PC-9 (cell line): ENCODE measurements at places on chromosomes 4 and X.

GRCh38 chr4:77248805-77249204, 91.8 kb downstream of the CCNG2 start:
- DNase-seq, result no peak

DNA sequence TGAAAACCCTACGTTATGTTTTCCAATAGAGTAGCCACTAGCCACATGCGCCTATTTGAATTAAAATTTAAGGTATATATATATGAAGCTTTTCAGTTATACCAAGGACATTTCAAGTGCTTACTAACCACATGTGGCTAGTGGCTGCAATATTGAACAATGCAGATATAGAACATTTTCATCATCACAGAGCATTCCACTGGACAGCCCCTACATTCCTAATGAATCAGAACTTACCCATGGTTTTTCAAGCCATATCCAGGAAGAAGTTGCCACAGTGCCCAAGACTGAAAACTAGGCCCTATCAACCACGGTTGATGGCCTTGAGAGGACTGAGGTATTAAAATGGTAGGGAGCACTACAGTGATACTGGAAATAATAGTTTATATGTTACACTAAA, 29.7 kb downstream of the NEK1 start:
- DNase-seq, result no peak

GRCh38 chr4:99436976-99437722, 2.0 kb upstream of the ADH7 start:
- DNase-seq, result no peak

- no peak for DNase-seq
Measured at GRCh38 chr4:71257761-71258160, 81.1 kb upstream of the SLC4A4 start.

DNA sequence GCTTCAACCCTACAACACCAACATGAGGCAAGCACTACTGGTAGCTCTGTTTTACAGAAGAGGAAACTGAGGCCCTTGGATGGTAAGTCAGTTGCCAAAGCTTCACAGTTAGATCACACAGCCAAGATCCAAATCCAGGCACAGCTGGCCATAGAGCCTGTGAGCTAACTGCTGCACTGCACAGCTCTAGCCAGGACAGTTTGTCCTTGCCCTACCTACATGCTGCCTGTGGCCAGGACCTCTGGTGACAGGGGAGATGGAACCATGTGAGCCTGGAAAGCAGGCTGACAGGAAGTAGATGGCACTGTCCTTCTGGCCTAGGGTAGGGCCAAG, 257.8 kb downstream of the FBXW7 start:
- DNase-seq, result no peak

GRCh38 chr4:165635381-165635780, 237.7 kb upstream of the TLL1 start:
- no peak for DNase-seq

DNA sequence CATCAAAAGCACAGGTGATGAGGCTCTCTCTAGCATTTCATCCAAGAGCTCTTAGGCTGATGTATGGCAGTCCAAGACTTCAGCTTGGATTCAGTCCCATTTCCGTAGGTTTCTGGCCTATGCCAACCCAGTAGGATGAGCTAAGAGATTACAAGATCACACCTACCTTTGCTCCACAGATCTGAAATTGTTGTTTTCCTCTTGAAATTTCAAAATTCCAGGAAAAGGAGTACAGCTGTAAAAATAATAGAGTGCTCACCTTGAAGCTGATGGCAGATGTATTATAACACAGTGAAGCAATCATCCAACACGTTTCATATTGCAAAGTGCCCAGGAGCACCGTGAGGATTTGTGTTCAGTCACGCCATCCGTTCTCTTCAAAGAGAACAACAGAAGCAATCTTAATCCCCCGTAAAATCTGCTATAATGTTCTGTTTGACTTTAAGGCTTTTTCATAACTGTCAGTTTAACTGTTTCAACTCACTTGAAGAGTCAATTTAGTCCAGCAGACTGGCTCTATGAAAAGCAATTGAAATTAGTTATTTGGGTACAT, 137.5 kb downstream of the CPE start:
- DNase-seq, result no peak

- DNase-seq, result no peak
Measured at GRCh38 chrX:25084446-25084845, 68.7 kb upstream of the ARX start.

GRCh38 chr4:122764071-122764820, 31.7 kb downstream of the BBS12 start:
- no peak for DNase-seq

DNA sequence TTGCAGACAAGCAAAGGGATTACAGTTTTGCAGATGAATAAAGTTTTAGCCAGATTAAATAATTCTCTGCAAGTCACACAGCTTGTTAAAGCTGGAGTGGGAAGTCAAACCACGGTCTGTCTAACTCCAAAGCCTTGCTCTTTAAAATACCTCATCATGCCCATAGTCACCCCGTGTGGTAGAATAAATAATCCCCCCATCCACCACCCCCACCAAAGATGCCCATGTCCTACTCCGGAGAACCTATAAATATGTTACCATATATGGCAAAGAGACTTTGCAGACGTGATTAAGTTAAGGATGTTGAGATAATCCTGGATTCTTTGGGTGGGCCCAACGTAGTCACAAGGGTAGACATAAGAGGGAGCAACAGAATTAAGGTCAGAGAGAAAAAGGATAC, 118.7 kb downstream of the BEND2 start:
- no peak for DNase-seq

GRCh38 chrX:47723689-47724088, 64.7 kb upstream of the UXT start:
- DNase-seq, result no peak

DNA sequence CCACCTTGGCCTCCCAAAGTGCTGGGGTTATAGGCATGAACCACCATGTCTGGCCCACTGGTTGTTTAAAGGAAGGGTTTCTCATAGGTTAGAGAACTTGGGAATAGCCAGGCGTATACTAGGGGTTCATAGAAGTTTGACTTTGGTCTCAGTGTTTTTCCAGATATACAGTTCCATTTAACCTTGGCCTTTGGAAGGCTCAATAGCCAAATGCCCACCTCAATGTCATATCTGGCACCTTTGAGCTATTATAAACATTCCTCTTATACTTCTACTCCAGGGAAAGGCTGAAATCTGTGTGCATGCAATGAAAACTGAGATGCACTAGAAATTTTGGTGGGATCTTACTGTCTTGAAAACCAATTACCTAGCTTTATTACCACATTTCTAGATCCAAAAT, 47.5 kb upstream of the PROM1 start:
- no peak for DNase-seq

- no peak for DNase-seq
Measured at GRCh38 chrX:63475200-63475599, 124.1 kb upstream of the SPIN4 start.
